ENCODE measurements at places on chromosomes 5 and 9.

GRCh38 chr9:2621722-2622460 is at the start of gene VLDLR:
VLDLR (plus strand) TSS chr9:2621787; CDS start chr9:2622190, 403 bp downstream.
- peak; percentile 71 for DNase-seq

DNA sequence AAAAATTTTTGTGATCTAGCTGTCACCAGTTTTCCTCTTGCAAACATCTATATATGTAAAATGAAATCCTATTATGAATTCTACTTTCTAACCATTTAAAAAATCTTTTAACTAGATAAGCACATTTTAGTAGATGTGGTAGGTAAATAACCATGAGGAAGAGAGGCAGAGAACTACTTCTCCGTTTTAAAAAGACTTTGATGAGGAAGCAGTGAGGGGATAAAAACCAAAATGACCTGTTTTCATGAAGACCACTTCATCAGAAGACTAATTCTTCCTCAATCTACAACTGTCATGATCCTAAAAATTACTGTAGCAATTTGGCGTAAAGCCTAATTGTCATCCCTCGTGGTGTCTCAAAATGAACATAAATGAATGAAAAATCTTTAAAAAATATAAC is 15.7 kb upstream of the ERBIN start:
- peak; percentile 73 for DNase-seq

DNA sequence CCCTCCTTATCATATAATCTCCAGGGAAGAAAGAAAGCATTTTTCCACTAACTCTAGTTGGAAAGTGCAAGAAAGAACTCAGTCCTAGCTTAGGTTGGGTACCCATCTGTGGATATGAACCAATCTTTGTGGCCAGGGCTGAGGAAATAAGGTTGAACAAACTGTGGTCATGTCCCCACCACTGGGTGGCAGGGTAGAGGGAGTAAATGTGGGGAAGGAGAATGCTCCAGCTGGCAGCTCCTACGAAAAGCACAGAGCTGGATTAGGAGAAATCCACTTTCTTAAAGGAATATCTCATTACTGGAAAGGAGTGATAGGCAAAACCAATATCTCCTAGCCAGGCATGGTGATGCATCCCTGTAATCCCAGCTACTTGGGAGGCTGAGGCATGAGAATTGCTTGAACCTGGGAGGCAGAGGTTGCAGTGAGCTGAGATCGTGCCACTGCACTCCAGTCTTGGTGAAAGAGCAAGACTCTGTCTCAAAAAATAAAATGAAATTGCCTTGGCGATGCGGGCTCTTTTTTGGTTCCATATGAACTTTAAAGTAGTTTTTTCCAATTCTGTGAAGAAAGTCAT is 175.1 kb downstream of the CCDC192 start:
- peak; percentile 36 for DNase-seq

GRCh38 chr9:108083796-108084352 is 594.3 kb upstream of the KLF4 start:
- no peak for DNase-seq

- no peak for DNase-seq
Observed at GRCh38 chr5:94802450-94802849, 184.0 kb downstream of the SLF1 start.

DNA sequence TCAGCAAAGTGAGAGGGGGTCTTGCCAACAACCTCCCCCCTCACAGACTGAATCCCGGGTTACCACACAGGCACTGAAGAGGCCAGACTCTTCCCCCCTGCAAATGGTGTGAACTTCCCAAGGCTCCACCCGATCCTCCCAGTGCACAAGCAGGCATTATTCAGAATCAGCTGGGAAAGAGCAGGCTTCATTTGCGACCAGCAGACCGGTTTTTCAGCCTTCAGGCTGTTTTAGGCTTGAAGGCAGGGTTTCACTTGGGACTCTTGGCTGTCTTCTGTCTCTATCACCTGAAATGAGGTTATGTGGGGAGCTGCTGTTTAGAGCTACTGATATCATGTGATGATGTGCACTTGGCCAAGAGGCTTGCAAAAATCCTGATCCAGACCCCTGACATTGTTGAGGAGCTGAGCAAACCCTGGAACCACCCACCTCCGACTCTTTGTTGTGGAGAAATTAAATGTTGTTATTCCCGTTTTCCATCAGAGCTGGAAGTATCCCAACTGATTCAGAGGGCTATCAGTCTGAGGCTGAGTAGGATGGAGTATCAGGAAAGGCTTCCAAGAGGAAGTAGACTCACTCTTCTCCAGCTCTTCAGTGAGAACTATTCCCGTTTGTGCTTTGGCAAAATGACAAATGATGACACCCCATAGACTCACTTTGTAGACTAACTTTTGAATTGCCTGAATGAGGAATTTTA is 63.3 kb upstream of the ZFR start:
- no peak for DNase-seq

- no peak for DNase-seq
Observed at GRCh38 chr9:126853667-126854066, 6.8 kb upstream of the ZBTB34 start.

GRCh38 chr9:23751633-23752032 is 74.4 kb downstream of the ELAVL2 start:
- DNase-seq: no peak

DNA sequence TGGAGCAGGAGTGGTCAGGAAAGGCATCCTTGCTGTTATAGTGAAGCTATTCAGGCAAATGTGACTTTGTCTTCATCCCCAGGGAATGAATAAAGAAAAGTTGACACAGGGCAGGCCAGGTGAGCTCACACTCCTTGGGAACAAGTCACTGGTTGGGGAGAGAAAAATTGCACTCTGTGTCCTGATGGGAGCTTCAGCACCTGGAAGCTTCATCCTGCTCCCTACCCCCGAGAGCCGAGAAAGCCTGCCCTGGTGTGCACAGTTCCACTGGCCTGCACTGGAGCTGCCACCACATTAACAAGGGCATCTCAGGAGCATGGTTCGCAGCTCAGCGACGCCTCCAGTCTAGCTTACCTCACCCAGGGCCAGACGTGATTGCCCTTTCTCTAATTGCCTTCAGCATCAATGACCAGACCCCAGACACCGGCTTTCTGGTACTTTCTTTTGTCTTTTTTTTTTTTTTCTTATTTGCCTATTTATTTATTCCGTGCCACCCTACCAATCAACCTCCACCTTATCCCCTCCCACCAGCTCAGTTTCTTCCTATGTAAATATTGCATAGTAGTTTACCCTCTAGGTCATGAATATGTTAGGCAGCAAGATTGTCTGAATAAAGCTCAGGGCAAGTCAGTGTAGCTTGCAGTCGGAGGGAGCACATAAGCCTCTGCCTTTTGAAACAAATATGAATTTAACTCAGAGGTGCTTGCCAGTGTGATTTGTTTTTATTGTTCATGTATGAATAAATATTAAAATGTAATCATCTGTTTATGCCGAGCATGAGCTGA is 87.4 kb downstream of the DOCK2 start:
- no peak for DNase-seq

DNA sequence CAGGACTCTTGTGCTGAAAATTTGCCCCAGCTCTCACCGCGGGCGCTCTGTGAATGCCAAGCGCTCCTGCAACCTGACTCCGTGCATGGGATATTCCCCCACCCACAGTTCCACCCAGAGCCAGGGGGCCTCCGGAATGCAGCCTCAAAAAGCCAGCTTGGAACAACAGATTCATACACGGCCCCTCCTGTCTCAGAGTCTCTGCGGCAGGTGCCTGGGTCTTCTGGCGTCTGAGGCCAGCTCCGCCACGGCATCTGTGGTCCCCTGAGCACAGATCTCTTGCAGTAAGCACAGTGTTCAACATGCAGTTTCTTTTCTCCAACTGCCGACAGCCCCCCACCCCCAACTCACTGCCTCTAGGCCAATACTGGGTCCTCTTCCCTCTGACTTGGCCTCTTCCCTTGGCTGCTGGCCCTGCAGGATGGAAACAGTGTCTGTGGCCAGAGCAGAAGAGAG is 355.7 kb upstream of the IRX2 start:
- DNase-seq: no peak

DNA sequence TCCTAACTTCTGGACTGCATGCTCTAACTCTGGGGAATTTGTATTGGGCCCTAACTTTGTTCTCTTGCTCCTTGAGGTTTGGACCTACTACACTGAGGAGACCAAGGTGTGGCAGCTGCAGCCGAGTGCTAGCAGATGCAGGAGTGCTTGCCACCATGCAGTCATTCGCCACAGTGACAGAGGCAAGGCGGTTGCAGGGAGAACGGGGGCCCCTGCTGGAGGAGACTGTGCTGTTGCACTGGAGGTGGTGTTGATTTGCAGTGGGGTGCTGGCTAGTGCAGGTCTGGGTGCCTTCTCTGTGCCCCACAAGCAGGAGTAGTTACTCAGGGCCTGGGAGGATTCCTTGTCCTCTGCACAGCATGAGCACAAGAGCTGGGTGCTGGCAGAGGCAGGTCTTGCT is 22.4 kb upstream of the DIRAS2 start:
- no peak for DNase-seq

- DNase-seq: peak; percentile 77
Observed at GRCh38 chr9:114507726-114508125, 2.5 kb upstream of the WHRN start.

- no peak for DNase-seq
Observed at GRCh38 chr5:33398501-33398900, 42.3 kb upstream of the TARS1 start.

DNA sequence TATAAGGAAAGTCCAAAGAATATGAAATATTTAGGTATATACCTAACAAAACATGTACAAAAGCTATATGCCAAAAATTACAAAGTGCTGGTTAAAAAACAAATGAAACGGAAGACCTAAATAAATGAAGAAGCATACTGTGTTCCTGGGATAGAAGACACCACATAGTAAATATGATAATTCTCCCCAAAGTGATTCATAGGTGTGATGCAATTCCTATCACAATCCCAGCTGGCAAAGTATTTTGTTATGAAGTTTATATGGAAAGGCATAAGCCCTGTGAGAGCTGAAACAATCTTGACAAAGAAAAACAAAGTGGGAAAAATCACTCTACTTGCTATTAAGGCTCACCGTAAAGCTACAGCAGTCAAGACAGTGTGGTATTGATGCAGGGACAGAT is 2.6 kb upstream of the SMIM23 start:
- DNase-seq: no peak

DNA sequence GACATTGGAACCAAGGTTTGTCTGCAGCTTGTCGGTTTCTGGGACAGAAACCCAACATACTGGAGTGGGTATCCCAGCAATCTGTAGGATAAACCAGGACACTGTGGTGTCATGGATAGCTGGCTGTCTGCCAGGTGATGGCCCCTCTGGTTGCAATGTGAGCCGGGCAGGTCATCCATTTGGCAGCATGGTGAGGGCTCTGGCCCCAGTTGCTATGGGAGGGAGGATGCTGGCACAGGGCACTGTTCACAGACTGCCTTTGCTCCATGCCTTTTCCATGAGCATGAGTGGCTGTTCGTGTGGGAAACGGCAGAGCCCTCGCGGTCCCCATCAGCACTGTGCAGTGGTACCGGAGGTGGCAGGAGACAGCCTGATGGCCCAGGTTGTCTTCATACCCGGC is 6.4 kb downstream of the S1PR3 start:
- no peak for DNase-seq
